KBM-7 (cell line): ENCODE measurements at places on chromosomes 4 and X.

DNA sequence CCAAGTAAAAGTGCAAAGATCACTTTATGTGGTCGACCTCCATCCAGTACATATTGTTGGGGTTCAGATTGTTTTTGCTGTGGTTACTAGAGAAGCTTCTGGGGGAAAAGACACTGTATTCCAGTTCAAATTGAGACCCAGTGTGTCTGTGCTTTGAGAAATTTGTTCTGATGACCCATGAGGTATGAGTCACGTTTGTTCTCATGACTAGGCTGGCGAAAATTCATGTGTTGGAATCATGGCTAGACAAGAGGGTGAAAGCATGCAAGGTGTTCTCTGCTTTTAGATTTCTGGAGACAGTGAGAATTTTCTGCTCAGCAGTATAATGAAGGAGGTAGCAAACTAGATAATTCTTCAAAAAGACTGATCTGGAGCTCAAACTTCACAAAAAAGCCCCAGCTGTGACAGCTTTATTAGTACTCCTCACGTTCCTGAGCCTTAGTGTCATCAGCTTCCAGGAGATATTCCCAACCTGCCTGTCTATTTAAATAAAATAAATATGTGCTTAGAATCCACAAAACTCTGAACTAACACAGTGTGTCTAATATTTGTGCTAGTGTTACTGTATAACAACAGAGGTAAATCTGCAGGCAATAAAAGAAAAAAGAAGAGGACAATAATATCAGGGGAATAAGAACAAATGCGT lies 24.4 kb upstream of the FAM47B start:
- DNase-seq, result no peak

DNA sequence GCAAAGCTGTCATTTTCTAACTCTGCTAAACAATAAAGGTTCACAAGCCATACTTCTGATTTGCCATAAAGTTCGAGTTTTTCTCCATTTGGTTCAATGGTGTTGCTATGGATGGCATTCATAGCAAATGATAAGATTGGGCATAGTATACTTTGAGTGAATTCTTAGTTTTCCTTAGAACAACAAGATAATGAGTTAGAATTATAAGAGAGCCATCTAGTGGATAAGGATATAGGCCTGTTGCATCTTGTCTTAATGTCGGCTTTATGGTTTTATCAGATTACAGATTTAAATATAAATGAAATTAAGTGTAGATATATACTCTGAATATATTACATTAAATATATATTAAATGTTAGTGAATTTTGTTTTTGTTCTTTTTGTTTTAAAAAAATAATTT lies 644.6 kb downstream of the IL1RAPL1 start:
- DNase-seq, result peak; percentile 5

- DNase-seq, result peak; percentile 32
Observed at GRCh38 chr4:40992472-40993295, 221.7 kb downstream of the APBB2 start.

DNA sequence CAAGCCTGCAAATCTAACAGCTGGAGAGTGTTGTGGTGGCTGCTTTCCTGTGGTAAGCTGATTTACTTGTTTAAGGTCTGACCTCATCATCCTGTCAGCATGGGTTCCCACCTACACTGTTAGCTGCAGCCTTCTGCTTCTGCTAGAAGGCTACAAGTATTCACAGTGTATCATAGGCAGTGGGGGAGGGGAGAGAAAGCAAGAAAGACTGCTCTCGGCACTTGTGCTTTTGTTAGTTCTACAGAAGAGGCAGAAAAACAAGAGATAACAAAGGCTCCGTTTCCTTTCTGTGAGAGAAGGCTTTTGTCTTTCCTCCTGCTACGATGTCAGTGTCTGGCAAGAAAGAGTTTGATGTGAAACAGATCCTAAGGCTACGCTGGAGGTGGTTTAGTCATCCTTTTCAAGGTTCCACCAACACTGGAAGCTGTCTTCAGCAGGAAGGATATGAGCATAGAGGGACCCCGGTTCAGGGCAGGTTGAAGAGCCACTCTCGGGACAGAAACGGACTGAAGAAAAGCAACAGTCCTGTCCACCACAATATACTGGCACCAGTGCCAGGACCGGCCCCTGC lies at the start of gene KLHL4:
TSS of gene KLHL4 (plus strand) at position 232 of the 571 bp plus-strand sequence. CDS start at position 324, 92 bp downstream.
- DNase-seq, result peak; percentile 78

DNA sequence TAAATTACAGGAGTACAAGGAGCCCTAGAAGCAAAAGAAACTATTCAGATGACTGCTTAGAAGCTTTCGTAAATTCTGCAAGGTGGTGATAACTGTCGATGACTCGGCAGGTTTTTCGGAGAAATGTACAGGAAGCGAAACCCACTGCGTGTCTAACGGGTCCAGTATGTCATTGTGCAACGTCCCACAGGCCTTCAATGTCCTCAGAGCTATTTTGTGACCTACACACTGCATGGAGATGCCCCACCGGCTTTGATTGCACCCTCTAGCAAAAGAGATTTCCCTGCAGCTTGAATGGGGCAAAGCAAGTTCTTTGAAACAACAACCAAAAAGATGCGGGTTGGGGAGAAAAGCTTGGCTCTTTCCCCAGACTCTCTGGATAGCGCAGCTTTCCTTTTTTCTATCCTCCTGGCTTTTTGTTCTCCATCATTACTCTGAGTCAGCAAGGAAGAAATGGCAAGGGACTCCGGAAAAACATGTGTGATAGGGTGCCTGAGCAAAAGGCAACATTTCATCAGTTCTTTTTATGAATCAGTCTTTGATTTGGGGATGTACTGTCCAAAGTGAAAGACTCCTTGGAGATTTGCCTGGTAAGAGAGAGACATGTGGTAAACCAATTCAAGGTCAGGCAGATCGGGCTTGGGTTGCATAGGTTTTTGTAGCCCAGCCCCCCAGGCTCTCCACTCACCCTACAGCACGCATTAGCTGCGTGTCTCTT lies 112.0 kb upstream of the TBL1X start:
- peak; percentile 93 for DNase-seq

DNA sequence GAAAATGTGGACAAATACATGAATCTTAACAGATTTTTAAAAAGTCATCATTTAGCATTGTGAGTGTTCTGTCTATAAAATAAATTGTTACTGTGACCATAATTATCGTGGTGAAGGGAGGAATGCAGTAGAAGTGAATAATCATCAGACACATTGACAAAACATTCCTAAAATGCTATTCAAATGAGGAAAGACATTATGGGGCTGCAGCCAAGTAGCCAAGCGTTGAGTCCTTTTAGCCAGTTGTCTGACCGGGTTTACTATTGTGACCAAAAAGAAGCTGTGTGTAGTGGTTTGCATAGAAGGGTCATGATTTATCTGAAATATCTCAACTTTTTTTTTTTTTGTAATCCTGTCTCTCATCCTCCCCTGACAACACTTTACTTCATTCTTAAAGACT lies 19.5 kb downstream of the WWC2 start:
- DNase-seq, result no peak

DNA sequence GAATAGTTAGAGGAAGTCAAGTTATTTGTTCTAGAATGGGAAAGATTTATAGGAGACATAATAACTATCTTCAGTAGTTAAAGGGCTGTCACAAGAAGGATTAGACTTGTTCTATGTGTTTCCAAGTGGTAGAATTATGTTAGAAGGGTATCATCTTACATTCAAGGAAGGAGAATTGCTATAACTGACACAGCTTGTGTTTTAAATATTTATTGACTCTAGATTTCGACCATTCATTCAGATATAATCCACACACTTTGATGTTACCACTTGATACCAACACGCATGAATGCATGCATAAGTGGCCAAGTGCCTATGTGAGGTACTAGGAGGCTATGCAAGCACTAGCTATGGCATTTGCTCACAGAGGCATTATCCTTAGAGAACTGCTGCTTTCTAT lies 122.7 kb downstream of the CCNB3 start:
- DNase-seq, result no peak

DNA sequence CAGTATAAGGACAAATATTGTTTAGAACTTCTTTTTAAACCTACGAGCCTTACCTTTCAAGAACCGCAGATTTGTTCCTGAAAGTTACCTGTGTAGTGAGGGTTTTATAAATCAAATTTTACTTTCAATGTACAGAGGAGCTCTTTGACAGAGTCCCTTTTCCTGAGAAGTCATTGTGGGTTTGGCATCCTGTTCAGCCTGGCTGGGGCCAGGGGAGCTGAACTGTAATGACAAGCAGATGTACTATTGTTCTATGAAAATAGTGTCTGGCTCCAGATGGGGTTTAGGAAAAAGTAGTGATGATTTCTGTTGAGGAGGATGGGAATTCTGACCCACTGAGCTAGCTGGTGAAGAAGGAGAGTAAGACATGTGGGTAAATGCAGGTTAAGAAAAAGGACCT lies 196.2 kb upstream of the PGRMC2 start:
- no peak for DNase-seq

DNA sequence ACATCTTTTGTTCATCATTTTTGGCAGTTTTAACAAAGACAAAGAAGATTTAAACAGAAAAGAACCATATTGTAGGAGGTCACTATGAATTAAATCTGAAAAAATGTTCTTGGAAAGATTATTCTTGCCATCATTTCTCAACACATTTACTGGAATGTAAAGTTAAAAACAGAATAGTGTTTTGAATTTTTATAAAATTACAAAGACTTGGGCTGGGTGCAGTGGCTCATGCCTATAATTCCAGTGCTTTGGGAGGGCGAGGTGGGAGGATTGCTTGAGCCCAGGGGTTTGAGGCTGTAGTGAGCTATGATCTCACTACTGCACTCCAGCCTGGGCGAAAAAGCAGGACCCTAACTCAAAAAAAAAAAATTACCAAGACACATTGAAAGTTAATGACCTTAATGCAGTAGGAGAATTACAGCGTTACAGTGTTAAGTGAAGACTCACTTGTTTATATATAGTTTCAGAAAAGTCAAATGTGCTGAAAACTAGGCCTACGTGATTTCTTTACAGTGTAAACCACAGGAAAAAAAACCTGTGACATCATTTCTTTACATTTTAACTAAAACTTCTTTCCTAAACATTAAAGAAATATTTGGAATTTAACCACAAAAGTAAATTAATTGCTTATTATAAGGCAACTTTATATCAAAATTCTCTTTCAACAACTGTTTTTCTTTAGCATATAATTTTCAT lies 7.9 kb downstream of the FAM13A start:
- DNase-seq, result no peak

- DNase-seq, result no peak
Observed at GRCh38 chr4:9811806-9812205, 30.4 kb downstream of the DRD5 start.

DNA sequence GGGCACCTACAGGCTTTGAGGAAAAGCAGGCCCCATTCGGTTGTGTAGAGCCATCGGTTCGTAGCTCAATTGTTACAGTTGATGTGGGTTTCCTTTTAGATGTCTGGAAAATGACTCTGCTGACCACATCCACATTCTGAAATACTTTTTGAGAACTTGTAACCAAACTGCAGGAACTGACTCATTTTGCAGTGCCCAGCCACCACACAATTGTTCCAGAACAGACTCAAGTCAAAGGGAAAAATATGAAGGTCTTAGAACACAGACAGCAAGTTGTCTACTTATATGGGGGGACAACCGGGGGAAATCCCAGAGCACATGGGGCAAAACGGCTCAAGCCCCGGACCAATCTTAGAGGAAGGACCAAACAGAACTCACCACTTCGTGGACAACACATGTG lies 557.6 kb upstream of the DIPK2B start:
- peak; percentile 92 for DNase-seq
